GM04503 (cell line): ENCODE measurements at places on chromosomes 4 and X.
A peak's percentile ranks its signal among the peaks of the same experiment; 100 is the strongest.

GRCh38 chr4:122930862-122931261 is 8.5 kb upstream of the NUDT6 start:
- no peak for DNase-seq

DNA sequence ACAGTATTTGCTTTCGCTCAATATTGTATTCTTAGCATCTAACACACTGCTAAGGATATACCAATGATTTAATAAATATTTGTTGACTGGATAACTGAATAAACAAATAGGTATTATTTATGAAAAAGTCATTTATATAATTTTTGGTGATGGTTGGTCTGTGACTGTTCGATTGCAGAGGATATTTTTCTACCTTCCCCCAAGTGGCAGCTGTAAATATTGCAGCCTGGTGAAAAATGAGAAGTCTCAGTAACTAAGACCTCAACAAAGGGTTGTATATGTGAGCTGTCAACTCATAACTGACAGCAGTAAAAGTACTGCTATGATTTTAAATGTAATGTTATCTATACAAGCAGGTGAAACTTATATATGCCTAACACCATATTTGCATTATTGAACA is 36.0 kb downstream of the HTR2C start:
- DNase-seq, result no peak

GRCh38 chr4:19227701-19228100 is 1024.0 kb upstream of the SLIT2 start:
- peak; percentile 10 for DNase-seq

GRCh38 chrX:134186362-134187121 is 50.4 kb upstream of the CCDC160 start:
- DNase-seq, result no peak

- no peak for DNase-seq
These were observed 28.0 kb upstream of the CD40LG start for GRCh38 chrX:136619899-136620505.

DNA sequence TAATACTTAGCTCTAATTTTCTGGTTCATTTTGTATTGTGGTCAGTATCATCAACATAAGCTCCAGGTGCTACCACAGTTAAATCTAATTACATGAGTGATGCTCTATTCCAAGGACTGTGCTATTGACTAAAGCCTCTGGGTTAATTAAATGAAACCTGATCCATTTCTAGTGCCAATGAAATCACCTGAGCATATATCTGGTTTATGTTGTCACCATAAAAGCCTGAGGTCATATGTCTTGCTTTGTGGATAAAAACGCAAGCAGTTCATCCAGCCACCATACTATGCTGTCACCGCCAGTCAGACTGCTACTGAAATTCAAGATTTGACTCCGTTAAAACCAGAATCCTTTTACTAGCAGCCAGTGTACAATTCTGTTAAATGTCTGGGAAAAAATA is 64.2 kb upstream of the ZNF518B start:
- DNase-seq, result no peak

DNA sequence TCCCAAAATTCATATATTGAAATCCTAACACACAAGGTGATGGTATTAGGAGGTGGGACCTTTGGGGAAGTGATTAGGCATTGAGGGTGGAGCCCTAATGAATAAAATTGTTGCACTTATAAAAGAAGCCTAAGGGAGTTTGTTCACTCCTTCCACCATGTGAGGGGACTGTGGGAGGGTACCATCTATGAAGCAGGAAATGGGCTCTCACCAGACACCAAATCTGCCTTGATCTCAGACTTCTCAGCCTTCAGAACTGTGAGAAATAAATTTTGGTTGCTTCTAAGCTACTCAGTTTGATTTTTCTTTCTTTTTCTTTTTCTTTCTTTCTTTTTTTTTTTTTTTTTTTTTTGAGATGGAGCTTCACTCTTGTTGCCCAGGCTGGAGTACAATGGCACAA is 116.2 kb upstream of the GPC3 start:
- no peak for DNase-seq
